ENCODE measurements at places on chromosomes 5 and 9.
A peak's percentile ranks its signal among the peaks of the same experiment; 100 is the strongest.

DNA sequence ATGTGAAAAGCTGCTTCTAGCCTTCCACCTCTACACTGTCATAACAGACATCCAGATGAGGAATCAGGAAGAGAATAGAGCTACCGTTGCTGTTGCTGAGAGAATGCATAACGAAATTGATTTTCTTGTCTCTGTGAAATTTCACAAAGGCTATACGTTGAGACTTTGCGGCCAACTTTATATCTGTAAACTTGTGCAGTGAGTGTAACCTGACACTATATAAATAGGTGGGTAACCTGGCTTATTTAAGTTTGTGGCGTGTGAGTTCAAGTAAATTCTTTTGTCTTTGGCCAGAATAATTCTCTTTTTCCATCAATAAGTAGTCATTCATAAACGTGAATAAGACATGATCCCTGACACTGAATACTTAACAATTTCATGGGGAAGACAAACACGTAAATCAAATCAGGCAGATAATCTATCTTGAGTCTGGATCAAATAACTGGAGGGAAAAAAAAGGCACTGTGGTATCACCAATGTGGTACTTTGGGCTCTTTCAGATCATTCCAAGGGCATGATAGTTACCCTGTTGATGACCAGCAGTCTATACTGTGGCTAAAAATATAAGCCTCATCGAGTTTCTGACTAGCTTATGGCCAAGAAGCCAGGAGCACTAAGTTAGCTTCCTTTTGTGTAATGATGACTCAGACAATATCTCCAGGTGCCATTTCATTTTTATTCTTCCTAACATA lies 98.2 kb upstream of the RASA1 start:
- DNase-seq = no peak

DNA sequence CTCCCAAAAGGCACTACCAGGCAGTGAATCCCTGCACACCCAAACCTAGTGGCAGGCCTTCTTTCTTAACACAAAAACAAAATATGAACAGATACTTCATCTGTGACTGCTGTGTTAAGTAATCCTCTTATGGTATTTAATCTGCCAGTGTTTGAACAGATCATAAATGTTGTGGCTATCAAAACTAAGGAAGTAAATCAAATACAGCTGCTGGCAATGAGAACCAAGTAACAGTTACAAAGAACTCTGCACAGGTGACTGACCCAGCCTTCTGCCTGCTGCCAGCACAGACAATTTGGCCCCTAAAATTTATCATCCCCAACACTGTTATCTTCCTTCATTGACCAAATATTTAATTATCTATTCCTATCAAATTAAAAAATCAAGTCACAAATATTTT lies 78.0 kb downstream of the GNAQ start:
- no peak for DNase-seq

- no peak for DNase-seq
These were observed 64.0 kb downstream of the GADD45G start for GRCh38 chr9:89668866-89669246.

- no peak for DNase-seq
These were observed 396.9 kb downstream of the KDM4C start for GRCh38 chr9:7154650-7155049.

GRCh38 chr5:177113566-177114424 lies 19.8 kb upstream of the NSD1 start:
- DNase-seq = peak; percentile 67

DNA sequence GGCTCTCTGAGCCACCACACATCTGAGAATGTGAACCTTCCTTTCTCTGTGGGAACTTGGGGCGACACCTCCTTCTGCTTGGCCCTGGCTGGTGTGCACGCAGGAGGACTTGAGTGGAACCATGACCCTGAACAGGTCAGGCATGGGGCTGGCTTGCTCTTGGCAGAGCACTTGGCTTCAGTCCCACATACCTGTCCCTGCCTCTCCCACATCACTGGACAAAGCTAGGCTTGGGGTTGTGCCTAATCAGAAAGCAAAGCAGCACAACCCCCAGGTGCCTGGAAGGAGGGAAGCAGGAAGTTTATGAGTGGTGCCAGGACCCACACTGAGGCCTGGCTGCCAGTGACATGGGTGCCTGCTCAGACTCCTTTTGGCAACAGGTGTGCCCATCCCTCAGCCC lies 13.2 kb downstream of the GADD45G start:
- no peak for DNase-seq

DNA sequence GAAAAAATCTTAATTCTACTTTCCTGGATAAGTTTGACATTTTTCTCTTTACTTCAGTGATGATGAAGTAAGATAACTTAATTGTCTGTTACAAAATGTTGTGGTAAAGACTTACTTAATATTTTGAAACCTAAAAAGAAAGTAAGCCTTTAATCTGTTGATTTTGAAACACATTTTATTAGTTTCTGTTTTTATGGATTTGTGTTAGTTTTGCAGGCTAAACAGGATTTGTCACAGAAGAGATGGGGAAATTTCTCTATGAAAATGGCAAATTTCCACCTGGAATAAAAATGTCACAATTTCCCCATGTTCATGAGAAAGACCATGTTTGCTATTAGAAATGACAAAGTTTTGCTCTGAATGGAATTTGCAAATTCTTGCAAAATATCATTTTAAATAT lies 237.1 kb downstream of the RFX3 start:
- no peak for DNase-seq

DNA sequence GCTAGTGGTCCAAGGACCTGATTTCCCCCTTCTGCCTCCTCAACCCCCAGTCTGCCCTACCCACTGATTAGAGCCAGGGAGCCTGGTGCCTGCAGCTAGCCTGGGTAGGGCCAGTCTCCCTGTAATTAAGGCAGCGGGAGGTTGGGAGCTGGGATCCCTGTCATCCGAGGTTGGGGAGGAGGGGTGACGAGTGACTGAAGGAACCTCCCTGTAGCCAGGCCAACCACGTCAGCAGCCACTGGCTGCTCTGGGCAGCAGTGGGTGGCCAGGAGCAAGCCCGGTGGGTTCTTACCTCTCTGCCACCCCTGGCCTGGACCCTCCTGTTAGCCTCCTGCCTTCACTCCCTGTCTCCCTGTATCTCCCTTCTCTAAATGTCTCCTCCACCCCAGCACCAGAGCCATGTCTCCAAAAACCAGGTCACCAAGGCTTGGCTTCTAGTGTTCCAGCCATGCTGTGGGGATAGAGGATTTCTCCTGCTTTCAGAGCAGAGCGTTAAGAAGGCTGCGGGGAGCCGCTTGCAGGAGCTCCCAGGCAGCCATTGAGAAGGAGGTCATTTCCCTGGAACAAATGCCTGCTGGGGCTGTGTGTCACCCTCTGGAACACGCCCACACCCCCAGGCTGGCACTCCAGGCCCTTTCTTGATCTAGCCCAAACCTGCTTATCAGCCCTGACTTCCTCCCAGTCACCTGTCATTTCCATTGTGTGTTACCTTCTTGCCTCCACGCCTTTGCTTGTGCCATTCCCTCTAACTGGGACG lies 65.0 kb upstream of the GGTA1 start:
- no peak for DNase-seq

GRCh38 chr5:38827525-38827924 lies 18.3 kb upstream of the OSMR start:
- no peak for DNase-seq

DNA sequence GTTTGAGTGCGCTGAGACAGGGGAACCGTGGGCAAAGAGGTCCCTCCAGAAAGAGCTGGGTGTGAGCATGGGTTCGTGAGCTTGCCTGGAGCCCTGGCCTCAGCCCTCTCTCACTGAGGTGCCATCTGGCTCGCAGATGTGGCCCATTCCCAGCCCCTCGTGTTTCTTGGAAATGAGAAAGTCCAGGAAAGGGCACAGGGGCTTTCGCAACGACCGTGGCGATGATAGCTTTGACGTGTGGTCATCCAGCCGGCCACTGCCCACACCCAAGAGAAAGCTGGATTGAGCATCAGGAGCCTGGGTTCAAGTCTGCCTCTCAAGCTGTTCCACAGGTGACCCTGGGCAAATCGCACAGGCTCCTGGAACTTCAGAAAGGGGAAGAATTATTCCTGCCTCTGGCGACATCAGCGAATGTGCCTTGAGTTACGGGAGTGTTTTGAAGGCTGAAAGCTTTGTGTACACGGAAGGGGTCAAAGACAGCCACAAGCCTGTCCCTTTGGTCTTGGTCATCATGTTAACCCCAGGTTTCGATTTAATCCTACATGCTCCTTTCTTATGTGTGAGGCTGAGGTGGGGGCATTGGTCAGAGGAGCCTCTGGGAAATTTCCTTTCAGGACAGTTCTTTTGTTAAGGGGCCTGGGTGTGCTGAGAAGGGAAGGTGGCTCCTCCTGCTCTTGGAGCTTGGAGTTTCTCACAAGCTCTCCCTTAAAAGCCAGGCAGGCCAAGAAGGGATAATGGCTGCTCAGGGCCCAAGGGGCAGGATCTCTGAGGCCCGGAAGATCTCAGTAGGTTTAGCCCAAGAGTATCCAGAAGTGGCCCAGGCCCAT lies 41.7 kb upstream of the IL17B start:
- DNase-seq = no peak

GRCh38 chr5:84017523-84018172 lies 297.0 kb upstream of the HAPLN1 start:
- DNase-seq = no peak

DNA sequence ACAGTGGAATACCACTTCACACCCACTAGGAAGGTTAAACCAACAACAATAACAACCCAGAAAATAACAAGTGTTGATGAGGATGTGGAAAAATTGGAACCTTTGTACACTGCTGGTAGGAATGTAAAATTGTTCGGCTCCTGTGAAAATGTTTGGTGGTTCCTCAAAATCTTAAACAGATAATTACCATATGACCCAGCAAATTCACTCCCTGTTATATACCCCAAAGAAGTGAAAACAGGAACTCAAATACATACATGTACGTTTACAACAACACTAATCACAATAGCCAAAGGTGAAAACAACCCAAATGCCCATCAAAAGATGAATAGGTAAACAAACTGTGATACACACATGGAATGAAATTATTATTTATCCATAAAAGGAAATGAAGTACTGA lies 178.5 kb upstream of the PHYKPL start:
- DNase-seq = no peak

DNA sequence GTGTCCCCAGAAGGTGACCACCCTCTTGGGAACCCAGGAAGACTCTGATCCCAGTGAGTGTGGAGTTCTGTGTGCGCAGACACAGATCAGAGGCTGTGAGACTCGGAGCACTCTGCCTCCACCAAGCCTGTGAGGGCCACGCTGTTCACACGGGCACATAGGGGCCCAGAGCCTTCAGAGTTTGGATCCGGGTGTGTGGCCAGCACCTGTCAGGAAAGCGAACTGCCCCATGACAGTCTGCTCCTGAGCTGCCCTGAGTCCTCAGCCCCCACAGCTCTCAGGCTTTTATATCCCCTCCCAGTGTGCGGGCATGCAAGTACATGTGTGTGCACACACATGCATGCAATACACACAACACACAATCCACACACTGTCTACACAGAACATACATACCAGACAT lies 161.8 kb upstream of the IRX2 start:
- no peak for DNase-seq

GRCh38 chr5:163908253-163908652 lies 402.8 kb downstream of the MAT2B start:
- DNase-seq = no peak

- no peak for DNase-seq
These were observed 72.0 kb upstream of the SUSD1 start for GRCh38 chr9:112247090-112247489.

GRCh38 chr9:99189887-99190596 lies 31.7 kb downstream of the ALG2 start:
- no peak for DNase-seq

DNA sequence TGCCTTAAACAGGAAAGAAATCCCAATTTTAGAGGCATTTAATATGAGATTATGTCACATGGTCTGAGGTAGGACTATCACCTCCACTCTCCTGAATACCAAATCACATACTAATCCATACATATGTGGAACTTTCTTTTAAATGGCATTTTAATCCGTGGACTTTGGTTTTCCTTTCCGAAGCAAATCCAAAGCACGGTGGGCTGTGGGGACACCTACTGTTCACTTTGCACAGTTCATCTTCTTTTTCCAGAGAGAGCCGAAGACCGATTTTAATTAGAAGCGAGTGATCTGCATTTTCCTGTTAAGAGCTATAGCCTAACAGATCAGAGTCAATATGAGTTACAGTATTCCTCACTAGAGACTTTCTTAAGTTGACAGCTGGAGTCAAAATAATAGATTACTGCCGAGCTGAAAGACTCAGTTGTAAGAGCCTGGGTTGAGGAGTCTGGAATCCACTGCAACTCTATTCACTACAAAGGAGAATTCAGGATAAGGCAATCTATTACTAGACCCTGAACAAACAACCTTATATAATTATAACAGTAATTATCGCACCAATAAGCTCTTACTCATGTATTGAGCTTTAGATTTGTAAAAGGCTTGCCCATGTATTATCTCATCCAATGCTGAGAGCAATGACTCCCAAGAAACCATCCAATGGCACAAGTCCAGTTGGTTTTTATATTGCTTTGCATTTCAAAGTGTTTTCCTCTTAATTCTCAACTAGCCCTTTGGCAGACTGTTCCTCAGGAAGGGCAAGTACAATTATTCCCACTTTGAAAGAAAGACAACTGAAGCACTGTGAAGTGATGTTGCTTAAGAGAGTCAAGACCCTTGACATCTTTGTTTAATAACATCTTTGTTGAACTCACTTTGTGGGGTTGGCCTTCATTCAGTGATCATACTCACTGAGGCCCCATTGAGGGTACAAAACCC lies 144.7 kb downstream of the TRPM6 start:
- no peak for DNase-seq

GRCh38 chr5:81371354-81371876 lies 22.5 kb downstream of the ACOT12 start:
- no peak for DNase-seq

- no peak for DNase-seq
These were observed 44.1 kb downstream of the CCL28 start for GRCh38 chr5:43367909-43368669.

- DNase-seq = no peak
These were observed 208.0 kb downstream of the NR3C1 start for GRCh38 chr5:143195491-143195890.

DNA sequence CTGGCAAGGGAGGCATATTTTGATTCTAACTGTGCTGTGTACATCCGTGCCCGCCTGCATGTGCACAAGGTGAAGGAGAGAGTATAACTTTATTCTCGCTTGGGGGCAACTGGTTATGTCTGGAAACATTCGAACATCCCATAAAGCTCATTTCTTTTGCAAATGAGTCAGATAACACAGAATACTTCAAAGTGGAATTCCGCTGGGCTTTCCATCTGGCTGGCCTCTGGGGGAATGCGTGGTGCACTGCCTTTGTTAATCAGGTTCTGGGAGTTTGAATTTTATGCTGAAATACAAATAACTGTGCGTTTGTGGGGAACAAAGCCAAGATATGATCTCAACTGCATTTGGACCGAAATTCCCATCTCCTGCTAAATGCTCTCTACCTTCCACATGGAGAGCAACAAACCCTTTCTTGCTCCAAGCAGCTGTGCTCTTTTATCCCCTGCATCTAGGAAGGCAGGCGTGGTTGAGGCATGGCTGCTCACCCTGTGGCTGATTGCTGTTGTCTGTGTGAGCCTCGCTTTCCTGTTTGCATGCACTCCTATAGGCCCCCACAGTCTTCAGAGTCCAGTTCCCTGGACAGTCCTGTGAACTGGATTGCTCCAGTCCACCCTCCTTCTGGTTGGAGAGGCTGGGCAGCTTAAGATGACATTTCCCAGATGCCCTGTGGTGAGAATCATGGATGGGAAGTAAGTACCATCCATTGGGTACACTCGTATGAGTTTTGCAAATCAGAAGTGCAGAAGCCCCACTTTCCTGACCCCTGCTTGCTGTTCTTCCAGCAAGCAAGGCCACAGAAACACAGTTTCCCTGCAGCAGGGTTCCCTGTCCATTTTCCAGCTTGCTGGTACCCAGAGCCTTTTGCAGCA lies 82.9 kb upstream of the ALDH1B1 start:
- DNase-seq = no peak

GRCh38 chr5:39674209-39675082 lies 249.7 kb upstream of the DAB2 start:
- DNase-seq = no peak

GRCh38 chr5:30768056-30768690 lies 425.3 kb upstream of the CDH6 start:
- no peak for DNase-seq

Data from stimulated activated CD4-positive, alpha-beta T cell treated with anti-CD3 and anti-CD28 coated beads, Interleukin-1b, Interleukin-23, amount 100 ng/mL, for 1 hour (primary cell).